GM13977 (cell line): ENCODE measurements at places on chromosomes 2 and 18.

DNA sequence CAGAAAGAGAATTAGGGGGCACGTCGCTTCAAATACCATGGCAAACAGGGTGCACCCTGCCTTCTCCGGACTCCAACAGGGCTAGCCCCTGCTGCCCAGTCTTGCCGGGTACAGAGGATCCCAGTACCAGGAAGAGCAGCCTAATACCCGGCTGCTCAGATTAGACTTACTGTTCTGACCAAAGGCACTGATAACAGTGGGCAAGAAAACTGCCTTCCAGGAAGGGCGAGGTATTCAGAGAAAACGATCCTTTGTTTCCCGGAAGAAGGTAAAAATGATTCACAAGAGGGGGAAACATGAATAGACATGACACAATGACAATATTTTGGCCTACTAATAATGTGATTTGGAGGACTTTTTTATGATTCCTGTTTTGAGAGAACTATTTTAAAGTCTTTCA is 99.9 kb downstream of the SS18 start:
- no peak for DNase-seq

DNA sequence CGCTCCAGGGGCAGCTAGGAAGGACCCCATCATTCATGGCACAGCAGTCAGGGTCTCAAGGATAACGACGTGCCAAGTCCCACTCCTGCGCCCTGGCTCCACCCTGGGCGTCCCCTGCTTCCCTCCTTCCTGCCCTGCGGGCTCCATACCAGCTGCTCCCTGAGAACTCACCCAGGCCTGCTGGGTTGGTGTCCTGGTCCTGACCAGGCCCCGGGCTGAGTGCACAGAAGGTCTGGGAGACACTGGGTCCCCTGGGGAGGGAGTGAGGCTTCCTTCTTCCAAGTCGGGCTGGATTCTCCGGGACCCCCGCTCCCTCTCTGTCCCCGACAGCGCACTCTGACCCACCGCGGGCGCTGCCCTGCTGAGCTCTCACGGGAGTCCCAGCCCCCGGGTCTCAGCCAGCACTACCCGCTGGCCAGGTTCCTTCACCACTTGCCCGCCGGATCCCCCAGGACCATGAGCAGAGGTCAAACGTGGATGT is 160.2 kb downstream of the PXDN start:
- DNase-seq: no peak

DNA sequence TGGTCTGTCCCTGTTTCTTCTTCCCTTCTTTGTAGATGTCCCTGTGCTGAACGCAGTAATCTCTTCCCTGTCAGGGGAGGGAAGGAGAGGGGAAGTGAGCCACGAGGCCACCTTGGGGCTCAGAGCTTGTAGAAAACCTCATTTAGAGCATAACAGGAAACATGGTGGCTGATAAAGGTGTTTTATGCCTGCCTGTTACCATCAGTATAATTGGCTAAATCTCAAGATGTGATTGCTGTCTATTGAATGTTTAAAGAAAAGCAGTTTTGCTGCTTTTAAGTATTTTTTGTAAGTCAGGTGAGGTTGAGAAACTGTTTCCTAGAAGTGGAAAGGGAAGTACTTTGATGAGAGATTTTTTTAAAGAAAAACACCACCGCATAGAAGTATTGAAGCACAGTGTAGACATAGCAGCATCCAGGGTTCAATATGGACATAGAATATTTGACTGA is 59.7 kb upstream of the PDK1 start:
- no peak for DNase-seq

DNA sequence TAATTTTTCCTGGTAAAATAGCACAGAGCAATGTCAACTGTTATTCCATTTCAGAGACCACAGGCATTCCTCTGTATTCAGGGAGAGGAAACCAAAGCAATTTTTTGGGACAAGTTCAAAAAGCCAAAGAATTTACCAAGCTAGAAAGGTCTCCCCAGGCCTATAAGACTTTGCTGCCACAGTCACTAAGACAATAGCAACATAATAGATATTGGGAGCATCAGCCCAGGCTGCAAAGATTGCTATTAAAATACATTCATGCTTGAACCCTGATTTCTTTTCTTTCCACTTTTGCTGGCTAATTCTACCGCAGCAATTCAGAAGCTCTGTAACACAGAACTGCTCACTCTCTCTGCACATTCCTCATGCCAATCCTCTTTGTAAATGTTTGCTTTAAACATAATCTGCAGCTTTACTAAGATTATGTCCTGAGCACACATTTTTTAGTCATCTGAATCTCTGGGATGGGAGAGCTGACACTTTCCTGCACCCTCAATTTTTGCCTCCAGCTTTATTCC is 76.3 kb downstream of the CLHC1 start:
- DNase-seq: no peak

- no peak for DNase-seq
Observed at GRCh38 chr18:11322006-11322405, 172.6 kb upstream of the PIEZO2 start.

GRCh38 chr2:10242451-10242850 is 60.3 kb upstream of the HPCAL1 start:
- DNase-seq: no peak

DNA sequence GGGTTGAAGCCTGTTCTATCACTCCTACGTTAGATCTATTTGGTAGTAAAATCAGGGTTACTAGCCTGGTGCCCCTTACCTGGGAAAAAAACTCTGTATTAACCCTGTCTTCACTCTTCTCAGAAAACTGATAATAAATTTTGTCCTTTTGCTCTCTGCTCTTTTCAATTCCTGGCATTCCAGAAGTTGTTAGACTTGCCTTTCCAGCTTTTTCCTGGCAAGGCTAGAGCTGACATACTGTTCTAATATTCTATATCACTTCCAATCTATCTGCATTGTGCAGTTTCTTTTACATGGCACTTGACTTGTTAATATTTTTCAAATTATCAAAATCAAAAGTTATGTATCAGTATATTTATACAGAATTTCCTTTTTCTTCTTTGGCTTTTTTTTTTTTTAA is 162.2 kb downstream of the FIGN start:
- no peak for DNase-seq

- DNase-seq: no peak
Observed at GRCh38 chr2:224210286-224211180, 171.4 kb upstream of the SERPINE2 start.
